Osteocyte (in vitro differentiated cells): ENCODE measurements at places on chromosomes 5 and 9. TPM values are rescaled to one million over a fixed set of nuclear protein-coding genes. Genes with fewer than 3 reads are reported as not detected.

DNA sequence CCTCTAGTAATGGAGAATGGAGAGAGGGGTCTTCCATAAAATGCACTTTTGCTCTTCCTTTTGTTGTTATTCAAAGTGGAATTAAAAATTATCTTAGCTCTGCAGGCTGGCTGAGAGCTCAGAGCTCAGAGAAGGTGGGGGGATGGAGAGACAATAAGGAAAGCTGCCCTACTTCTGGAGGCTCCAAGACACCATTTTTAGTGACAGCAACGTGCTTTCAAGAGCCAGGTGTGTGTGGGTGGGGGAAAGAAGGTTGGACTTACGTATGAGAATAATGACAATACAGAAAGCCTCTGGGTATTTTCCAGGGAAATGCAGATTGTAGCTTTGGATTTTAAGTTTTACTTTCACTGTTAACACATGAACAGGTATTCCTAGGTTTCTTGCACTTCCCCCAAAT is 173.9 kb downstream of the TRPM3 start:
- no peak for DNase-seq

- DNase-seq = no peak
Measured at GRCh38 chr5:54243483-54244080, 66.8 kb downstream of the ARL15 start.

GRCh38 chr9:27590651-27591050 is 17.4 kb upstream of the C9orf72 start:
- DNase-seq = no peak

DNA sequence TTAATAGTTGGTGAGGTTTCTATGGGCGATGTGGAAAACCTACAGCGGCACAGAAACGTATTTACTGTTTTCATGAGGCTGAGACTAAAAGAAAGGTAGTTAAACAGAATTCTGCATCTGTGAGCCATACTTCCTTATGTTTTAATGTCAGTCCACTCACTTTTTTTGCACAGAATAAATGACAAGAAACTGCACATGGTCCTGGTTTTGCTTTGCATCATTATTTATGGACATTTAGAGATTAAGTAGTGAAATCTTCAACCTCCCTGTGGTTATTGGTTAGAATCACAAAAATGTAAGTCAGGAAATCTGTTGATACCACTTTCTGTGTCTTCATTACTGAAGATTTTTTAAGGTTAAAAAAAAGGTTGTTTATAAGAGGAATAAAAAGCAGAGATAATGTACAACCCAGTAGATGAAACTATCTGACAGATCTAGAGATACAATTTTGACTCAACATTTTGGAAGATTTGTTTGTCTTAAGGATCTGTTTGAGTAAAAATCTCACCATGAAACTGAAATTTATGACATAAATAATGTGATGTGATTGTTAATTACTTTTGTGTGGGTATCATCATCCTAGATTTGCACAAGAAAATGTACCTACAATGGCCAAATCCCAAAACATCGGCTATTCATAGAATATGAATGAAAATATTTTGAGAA is 2.4 kb downstream of the PRR16 start:
- no peak for DNase-seq

GRCh38 chr5:1156754-1157460 is 44.5 kb upstream of the SLC6A19 start:
- DNase-seq = no peak

GRCh38 chr5:151706906-151707305 is 20.2 kb upstream of the SPARC start:
- DNase-seq = no peak

DNA sequence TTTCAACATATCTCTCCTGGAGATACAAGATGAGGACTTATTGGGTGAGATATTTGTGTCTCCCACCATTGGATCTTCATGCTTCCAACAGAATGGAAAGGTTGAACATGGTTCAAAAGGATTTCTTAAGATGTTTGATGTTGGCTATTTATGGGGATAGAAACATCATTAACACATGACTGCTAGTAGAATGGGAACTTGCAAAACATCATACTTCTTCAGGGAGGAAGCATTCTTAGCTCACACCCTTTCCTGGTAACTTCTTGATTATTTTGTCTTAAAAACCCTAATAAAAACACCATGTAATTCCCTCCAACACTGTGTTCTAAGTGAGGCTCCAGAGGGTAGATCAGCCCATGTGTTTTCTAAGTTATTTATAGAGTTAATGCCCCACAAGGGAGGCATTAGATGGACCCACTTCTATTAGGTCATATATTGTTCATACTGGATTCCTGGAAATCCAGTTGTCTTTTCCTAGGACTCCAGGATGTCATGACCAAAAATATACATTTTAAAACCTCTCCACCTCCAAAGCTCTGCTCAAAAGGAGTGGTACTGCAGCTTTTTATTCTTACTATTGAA is 95.8 kb downstream of the FOXD1 start:
- DNase-seq = no peak

GRCh38 chr5:159021136-159021900 is 78.4 kb downstream of the EBF1 start:
- DNase-seq = no peak

DNA sequence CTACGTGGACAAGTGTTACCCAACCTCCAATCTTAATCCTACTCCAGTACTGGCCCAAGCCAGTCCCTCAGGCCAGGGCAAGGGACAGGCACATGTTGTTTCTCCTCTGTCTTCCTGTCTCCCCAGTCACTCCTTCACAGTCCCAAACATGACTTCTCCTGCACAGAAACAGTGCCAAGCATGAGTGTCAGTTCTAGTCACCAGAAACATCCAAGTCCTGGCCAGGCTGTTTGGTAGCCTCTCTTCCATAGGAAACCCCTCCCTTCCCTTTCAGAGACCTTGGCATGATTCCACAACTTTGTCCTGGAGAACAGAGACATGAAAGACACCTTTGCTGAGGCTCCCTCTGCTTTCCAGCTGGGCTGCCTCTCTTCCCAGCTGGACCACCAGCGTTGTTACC is 56.2 kb upstream of the SLC2A8 start:
- DNase-seq = no peak

RANBP17 gene
- total RNA-seq = 15.7 and 17.5 TPM in 2 replicates

LRRC19 gene
- not detected in 2 replicates for total RNA-seq

C9orf152 gene
- not detected in 2 replicates for total RNA-seq
